Spinal cord (tissue), 10 donors: ENCODE measurements at places on chromosomes 11 and 22. TPM values are rescaled to one million over a fixed set of nuclear protein-coding genes. Genes with fewer than 3 reads are reported as not detected.

GRCh38 chr11:7494086-7494745 is 8.9 kb downstream of the OLFML1 start:
- no peaks in the 10 kb centered on the region for H3K36me3 ChIP-seq
- H3K27me3 ChIP-seq: no peaks in the 10 kb centered on the region
- H3K4me1 ChIP-seq: no peaks in the 10 kb centered on the region
- H3K27ac ChIP-seq: no peak overlapping the region
- H3K4me3 ChIP-seq: no peak overlapping the region

GRCh38 chr11:1565173-1565903 is 6.7 kb downstream of the DUSP8 start:
- no peak overlapping the region for H3K4me3 ChIP-seq
- H3K27ac ChIP-seq: no peak overlapping the region
- H3K27me3 ChIP-seq: no peaks in the 10 kb centered on the region
- H3K36me3 ChIP-seq: peaks cover 94% of the 10 kb centered on the region

- H3K27me3 ChIP-seq: no peaks in the 10 kb centered on the region
- no peak overlapping the region for H3K27ac ChIP-seq
- no peak overlapping the region for H3K4me3 ChIP-seq
- DNase-seq: no peak
These were observed 45.3 kb downstream of the C22orf31 start for GRCh38 chr22:29016067-29016938.

Gene MCAM
- total RNA-seq: 99.4 TPM

DNA sequence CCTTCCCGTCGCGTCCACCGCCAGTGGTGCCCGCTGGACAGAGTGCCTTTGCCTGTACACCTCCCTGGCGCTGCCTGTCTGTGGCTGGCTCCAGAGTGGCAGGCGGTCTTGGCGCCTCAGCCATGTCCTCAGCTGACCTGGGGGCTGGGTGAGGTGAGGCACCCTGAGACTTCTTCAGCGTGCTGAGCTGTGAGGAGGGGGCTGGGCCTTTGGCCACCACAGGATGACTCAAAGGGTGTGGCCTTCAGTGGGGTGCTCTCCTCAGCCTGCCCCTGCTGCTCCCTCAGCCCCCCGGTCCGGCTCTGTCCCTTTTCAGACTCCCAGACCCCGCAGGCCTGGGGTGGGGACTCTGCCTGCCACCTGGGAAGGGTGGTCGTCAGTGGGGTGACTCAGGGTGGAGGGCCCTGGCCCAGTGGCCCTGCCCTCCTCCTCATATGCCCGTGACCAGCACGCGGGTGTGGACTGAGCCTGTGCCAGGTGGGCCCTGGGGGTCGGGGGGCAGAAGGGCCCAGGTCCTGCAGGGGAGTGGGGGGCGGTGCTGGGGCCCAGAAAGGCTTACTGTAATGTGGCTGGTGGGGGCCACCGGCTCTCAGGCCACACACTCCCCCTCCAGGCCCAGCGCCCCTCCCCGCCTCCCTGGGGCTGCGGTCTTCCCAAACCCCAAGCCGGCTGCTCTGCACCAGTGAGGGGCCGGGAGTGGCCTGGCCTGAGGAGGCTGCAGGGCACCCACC is 15.9 kb downstream of the CRELD2 start:
- peaks cover 60% of the 10 kb centered on the region for H3K4me1 ChIP-seq
- no peak for DNase-seq

DNA sequence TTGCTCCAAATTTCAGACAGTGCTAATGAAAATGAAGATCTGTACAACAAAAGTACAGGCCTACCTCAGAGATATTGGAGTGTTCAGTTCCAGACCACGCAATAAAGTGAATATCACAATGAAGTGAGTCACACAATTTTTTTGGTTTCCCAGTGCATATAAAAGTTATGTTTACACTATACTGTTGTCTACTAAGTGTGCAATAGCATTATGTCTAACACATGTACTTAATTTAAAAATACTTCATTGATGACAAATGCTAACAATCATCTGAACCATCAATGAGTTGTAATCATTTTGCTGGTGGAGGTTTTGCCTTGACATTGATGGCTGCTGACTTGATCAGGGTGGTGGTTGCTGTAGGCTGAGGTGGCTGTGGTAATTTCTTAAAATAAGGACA is 60.6 kb upstream of the E2F8 start:
- H3K27ac ChIP-seq: no peak overlapping the region
- H3K27me3 ChIP-seq: no peaks in the 10 kb centered on the region
- no peaks in the 10 kb centered on the region for H3K36me3 ChIP-seq
- H3K4me3 ChIP-seq: no peak overlapping the region
- H3K4me1 ChIP-seq: peaks cover 5% of the 10 kb centered on the region

Gene ROBO4
- total RNA-seq: 14.3 TPM

- no peak overlapping the region for H3K4me3 ChIP-seq
- no peaks in the 10 kb centered on the region for H3K27me3 ChIP-seq
These were observed 39.9 kb downstream of the MAML2 start for GRCh38 chr11:96303064-96303463.

- H3K4me1 ChIP-seq: peaks cover 7% of the 10 kb centered on the region
- no peak for DNase-seq
- H3K4me3 ChIP-seq: no peak overlapping the region
- peaks cover 8% of the 10 kb centered on the region for H3K36me3 ChIP-seq
- no peaks in the 10 kb centered on the region for H3K27me3 ChIP-seq
These were observed 9.5 kb upstream of the DENND5A start for GRCh38 chr11:9274499-9275258.

Gene FOLH1
- total RNA-seq: 7.7 TPM

- no peak for DNase-seq
- H3K27ac ChIP-seq: no peak overlapping the region
- H3K27me3 ChIP-seq: no peaks in the 10 kb centered on the region
- no peak overlapping the region for H3K4me3 ChIP-seq
- H3K4me1 ChIP-seq: no peaks in the 10 kb centered on the region
These were observed 92.3 kb upstream of the TEAD1 start for GRCh38 chr11:12581923-12582322.
